Myocyte (in vitro differentiated cells): ENCODE measurements at places on chromosomes 2 and 18.

- DNase-seq, result no peak
Measured at GRCh38 chr2:40844353-40845277, 392.7 kb upstream of the SLC8A1 start.

- DNase-seq, result peak; percentile 68
Measured at GRCh38 chr2:40341198-40341597, 110.7 kb downstream of the SLC8A1 start.

DNA sequence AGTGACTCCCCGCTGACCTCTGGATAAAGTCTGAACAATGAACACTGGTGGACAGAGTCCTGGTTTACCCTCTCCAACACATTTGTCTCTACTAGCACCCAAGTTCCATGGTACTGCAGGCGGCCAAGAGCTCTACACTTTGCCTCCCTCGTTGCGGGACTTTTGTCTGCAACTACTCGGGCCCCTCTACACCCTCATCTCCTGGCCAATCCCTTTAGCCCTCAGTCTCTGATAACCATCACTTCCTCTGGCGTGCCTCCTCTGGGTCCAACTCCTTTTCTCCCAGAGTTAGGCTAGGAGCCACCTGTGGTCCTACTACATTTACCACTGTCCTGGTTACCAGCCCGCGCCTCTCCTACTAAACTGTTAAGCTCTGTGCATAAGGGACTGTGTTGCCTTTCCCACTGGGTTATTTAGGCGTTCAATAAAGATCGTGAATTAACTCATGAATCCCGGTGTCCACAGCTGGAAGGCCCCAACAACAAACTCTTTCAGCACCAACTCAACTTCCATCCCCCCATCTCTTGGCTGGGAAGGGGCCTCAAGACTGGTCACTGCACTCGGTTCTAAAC, 757 bp downstream of the HDHD2 start:
- peak; percentile 13 for DNase-seq

GRCh38 chr2:237500681-237501424, 13.8 kb downstream of the MLPH start:
- DNase-seq, result peak; percentile 82

- DNase-seq, result peak; percentile 92
Measured at GRCh38 chr2:234974501-234975385, 22.9 kb downstream of the SH3BP4 start.

DNA sequence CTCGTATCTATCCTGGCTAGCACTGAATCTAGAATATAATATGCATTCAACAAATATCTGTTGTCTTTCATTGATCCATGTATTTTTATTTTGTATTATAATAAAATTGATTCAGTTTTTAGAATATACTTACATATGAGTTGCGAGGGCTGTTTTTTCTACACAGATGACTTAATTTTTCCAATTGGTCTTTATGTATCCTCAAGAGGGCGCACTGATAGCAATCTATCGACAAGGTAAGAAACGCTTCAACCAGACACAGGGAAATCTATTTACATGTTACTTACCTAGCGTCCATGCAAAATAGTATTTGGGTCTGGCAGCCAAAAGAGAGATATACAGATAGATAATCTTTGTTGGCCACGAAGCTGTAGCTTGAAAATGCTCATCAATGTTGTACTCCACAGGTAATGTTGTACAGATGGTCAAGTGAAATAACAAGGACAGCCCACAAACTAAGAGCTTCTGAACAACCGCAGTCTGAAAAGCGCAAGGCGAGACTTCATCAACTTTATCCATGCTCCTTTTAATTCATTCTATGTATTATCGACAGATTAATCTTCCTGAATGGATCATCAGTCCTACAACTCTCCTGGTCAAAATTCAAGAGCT, 35.5 kb upstream of the KIDINS220 start:
- DNase-seq, result peak; percentile 62

GRCh38 chr18:62610351-62610700, 87.5 kb downstream of the ZCCHC2 start:
- no peak for DNase-seq

DNA sequence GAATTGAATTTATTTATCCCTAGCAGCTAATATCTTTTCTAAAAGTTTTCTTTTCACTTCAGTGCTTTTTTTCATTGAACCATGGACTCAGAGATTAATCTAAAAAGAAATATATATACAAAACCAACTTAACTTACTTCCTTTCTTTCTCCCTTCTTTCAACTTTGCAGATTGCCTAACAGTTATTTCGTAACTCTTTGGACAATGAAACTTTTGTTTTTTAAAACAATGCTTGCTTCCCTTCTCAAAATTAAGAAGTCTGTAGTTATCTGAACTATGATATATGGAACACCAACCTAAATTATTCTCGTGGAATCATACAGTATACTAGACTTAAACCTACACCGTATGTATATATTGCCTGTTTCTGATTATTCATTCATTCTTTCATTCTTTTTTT, 62.9 kb downstream of the MIB1 start:
- no peak for DNase-seq

GRCh38 chr18:46293742-46294181, 189.6 kb downstream of the HAUS1 start:
- DNase-seq, result no peak

GRCh38 chr18:57813245-57813644, 10.1 kb upstream of the ATP8B1 start:
- DNase-seq, result no peak

DNA sequence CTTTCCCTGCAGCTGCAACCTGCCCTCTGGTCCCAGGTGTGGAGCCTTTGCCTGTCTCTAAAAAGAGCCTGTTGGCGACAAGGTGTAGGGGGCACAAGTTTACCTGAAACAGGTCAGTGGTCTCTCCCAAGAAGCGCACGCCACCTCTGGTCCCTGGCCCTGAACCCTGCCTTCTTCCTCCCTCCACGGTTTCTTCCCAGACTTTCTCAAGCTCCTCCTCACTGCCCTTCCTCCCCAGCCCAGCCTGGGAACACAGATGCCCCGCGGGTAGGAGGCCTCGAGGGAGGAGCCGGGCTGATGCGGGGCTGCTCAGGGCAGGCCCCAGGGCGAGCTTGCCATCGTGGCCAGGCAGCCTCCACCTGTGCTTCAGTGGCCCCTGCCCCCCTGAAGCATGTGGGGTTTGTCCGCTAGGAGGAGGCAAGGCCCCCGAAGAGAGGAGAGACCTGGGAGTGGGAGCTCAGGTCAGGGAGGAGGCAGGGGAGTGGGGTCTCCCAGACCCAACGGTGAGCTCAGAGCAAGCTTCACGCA, 89.5 kb downstream of the SMAD7 start:
- no peak for DNase-seq

DNA sequence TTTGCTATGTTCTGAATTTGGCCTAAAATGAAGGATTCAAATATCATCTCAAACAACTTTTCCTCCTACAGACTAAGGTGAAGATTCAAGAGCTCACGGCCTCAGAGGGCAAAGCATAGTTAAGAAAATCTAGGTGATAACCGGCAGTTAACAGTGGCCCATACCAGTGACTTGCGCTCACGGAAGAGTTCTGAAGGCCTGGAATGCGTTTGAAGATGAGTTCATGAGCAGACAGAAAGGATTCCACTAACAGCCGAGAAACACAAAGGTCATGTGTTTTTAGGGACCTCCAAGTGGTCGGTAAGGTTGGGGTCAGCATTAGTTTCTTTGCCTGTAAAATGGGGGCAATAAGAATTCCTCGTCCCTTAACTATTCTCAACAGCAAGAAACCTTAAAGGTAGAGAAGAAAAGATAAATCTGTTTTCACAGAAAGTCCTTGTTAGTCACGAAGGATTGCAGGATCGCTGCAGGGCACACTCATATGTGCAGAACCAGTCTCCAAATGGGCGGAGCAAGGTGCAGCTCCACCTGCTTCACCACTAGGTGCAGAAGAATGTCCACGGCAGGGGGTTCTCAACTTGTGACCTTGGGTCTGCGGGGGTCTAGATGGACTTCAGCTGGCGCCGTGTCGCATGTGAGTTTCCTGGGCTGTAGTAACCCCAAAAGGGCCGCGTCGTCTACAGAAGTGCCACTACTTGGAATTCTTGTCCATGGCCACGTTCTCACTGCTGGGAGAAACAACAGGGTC, 708 bp upstream of the RPIA start:
- no peak for DNase-seq

- no peak for DNase-seq
Measured at GRCh38 chr2:114542695-114543094, 100.3 kb downstream of the DPP10 start.

DNA sequence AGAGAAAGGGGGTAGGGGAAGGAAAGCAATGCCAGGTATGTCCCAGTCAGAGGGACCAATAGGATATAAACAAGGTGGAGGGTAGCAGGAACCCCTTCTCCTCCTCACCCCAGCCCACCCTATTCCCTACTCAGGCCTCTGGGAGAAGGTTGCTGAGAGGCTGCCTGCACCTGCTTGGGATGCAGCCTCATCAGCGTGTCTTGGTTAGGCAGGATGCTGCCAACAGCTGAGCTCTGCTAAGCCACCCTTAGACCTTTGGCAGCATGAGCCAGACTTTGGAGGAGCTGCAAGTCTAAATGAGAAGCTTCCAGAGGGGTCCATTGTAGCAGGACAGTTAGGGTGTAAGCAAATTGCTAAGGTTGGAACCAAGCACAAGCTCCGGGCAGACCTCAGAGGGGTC, 38.2 kb upstream of the CAB39 start:
- DNase-seq, result peak; percentile 55

- no peak for DNase-seq
Measured at GRCh38 chr2:9885036-9885684, 41.9 kb downstream of the TAF1B start.

GRCh38 chr2:174791746-174792280, 27.5 kb upstream of the CHRNA1 start:
- no peak for DNase-seq

- DNase-seq, result peak; percentile 2
Measured at GRCh38 chr2:107197594-107198294, 311.8 kb upstream of the ST6GAL2 start.

DNA sequence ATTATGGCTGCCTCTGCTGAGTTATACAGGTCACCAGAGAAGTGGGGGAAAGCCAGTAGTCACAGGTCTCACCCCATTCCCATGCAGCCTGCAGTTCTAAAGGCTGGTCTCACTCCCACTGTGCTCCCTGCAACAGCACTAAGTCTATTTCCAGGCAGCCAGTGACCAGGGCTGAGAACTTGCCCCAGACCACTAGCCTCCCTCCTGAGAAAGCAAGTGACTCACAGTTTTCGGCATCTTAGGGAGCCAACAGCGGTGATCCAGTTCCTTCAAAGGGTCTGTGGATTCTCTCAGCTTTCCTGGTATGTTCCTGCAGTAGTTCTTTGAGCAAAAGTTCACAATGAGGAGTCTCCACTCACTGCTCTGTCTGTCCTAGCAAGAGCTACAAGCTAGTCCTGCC, 329.6 kb upstream of the MAP2 start:
- DNase-seq, result no peak

- no peak for DNase-seq
Measured at GRCh38 chr2:181857483-181857882, 34.0 kb upstream of the ITPRID2 start.

- no peak for DNase-seq
Measured at GRCh38 chr18:68391801-68392200, 323.1 kb downstream of the TMX3 start.

GRCh38 chr18:10239103-10239502, 215.3 kb upstream of the APCDD1 start:
- no peak for DNase-seq

DNA sequence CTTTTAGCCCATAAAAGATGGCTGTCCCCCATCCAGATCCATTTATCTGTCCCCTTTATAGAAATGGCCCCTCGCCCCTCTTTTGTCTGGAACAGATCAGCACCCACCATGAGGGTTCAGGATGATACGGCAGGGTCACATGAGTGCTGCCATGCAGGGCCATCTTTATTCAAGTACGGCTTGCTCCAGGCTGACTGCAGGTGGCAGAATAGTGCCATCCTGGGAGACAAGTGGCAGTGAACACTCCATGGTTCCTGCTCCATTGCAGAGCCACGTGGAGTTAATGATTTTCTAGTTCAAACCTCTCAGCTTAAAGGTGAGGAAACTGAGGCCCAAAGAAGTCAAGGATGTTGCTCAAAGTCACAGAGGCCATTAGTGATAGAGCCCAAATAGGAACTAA, 180.6 kb downstream of the CLIP4 start:
- DNase-seq, result peak; percentile 44

DNA sequence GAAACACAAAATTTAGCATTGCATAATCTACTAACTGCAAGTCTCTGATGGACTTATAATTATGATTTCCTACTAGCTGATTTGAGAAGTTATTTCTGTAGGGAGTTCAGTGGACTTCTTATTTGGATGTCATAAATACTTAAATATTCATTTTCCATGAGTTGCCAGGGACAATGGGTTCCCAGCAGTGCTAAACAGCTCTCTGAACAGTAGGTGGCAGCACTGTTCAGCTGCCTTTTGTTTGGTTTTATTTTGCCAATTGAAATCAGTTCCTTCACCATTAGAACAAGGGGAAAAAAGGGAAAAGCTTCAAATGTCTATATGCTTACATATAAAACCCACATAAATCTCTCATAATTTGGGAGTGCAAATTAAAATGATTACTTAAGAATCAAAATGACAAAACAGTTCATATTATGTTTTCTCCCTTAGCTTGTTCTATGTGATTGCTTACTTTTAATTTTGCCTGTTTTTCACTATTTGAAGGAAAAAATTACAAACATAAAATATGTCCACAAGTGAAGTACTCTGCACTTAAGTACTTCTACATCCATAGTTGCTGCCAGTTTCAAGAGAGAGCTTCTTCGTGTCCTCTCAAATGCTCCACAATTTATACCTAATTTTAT, 898.9 kb downstream of the CPS1 start:
- DNase-seq, result peak; percentile 71

DNA sequence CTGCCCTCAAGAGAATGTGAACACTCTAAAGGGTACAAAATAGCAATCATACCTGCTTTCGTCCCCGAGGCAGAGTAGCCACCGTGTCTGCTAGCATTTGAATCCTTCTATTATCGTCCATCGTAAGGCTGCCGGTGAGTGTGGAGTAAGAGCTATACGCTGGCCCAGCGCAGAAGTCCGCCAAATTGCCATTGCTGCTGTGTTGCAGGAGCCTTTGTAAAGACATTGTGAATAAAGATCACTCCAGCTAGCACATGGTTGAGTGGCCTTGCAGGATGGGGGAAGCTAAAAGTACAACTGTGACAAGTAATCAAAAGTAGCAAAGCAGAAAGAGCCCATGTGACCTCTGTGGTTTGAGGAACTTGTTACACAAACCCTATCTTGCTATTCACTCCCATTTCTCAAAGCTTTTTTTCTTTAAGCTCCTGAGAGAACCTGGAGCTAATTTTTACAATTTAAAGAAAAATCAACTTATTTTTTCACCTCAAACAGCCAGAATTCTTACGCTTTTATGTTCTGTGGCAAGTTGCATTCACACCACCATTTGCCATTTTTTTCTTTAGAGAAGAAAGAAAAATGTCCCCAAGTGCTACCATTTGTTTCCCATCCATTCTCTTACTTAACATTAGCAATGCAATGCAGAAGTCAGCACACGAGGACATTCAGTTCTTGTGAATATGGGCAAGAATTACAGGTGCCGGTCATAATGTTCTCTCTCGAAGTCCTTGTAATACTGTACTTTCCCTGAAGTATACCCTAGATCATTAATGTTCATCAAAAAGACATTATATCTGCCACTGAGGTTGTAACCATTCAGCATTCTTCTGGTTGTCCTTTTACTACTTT, at the start of gene CYTIP:
CYTIP (minus strand) TSS at position 295 of the 846 bp plus-strand sequence; CDS start at position 226, 69 bp downstream.
- peak; percentile 54 for DNase-seq
